ENCODE measurements at places on chromosomes 4 and X.

DNA sequence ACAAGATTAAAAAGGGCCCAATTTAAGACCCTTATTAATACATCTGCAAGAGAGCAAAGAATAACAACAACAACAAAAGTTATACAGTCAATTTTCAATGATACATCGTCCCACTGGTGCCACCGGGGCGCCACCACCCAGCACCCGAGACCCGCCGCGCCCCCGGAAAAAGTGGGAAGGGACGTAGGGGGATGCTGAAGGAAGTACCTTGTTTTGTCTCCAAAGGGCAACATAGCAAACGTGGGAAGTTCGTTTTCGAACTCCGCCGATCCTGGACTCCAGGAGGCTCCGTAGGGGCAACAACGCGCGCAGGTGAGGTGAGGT, 1.7 kb downstream of the PDE5A start:
- DNase-seq: no peak

GRCh38 chrX:19956923-19957322, 33.9 kb downstream of the BCLAF3 start:
- no peak for DNase-seq

GRCh38 chrX:7264399-7264798, 116.4 kb upstream of the PUDP start:
- no peak for DNase-seq

- DNase-seq: no peak
These were observed 3.8 kb upstream of the HSD17B13 start for GRCh38 chr4:87326460-87326859.

DNA sequence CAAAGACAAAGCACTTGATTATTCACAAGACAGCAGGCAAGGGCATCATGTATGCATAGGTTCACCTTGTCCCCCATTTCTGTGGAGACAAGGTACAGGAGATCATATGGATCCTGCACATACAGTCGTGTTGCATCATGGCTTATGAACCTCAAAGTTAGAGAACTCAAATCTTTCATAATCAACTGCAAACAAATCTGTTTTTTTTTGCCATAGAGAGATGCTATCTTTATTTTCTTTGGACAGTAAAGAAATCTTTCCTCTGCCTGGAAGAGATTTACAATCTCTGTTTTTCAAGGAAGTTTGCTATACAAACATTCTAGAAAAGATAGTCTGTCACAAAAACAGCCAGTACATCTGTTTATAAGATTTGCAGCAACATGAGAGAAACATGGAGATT, 578.8 kb downstream of the ANKRD50 start:
- DNase-seq: no peak
